ENCODE measurements at places on chromosomes 13 and 19.
A peak's percentile ranks its signal among the peaks of the same experiment; 100 is the strongest.

GRCh38 chr19:45766296-45766868, 2.7 kb downstream of the SIX5 start:
- DNase-seq: no peak

GRCh38 chr13:35945368-35945767, 185.8 kb downstream of the DCLK1 start:
- DNase-seq: no peak

GRCh38 chr13:51330791-51331190, 8.7 kb upstream of the SERPINE3 start:
- no peak for DNase-seq

GRCh38 chr13:75938811-75939560, 302.9 kb downstream of the LMO7 start:
- DNase-seq: no peak

DNA sequence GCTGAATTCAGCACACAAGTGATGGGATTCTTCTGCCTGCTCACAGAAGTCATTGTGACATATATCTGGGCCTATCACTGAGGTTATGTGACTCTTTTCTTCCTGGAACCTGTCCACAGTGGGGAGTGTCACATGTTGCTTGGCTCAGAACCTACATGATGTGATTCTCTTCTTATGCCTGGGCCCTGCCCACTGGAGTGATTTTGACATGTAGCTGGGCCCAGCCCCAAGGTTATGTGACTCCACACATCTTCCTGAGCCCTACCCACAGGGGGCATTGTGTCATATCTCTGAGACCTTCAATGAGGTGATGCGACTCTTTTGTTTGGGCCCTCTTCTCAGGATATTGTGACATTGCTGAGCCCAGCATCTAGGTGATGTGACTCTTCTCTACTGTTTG, 17.4 kb upstream of the ZNF429 start:
- DNase-seq: no peak

DNA sequence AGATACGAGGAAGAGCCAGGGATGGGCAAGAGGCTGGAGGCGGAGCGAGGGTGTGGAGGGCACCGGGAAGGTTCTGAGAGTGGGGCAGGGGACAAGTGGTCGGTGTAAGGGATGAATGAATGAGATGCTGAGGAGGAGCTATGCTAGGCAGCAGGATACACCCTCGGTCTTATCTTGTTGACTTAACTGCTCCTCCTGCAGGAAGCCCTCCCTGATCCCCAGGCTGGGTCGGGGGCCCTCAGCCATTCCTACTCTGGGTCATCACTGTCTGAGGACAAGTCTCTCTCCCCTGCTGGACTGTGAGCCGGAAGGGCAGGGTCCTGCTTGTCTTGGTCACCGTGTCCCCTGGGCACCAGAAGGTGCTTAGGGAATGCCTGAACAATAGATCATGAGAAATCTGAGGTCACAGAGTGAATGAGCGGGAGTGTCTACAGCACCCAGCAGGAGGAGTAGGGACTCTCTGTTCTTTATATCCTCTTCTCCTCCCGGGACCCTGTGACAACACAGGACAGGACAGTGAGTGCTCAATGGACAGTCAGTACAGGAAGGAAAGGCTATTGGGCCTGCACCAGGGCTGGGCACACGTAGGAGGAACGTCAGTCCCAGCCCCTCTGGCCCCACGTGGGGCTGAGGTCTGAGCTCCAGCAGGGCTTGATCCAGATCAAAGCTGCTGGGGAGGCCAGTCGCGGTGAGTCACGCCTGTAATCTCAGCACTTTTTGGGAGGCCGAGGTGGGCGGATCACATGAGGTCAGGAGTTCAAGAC, 6.5 kb downstream of the NKPD1 start:
- DNase-seq: no peak

DNA sequence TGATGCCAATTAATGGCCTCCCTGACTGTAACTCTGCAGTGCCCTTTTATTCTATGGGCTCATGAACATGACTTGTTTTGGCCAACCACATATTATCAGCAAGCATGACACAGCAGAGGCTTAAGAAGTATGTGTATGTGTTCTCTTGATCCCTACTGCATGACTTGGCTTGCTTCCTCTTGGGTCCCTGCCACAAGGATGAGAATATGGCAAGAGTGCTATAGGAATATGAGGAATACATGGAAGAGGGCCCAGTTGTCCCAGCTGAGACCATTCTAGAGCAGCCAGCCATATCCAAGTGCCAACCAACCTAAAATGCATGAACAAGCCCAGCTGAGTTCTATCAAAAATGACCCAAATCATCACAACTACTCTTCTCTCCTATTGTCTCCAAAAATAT, 576.7 kb upstream of the PCDH9 start:
- DNase-seq: no peak

DNA sequence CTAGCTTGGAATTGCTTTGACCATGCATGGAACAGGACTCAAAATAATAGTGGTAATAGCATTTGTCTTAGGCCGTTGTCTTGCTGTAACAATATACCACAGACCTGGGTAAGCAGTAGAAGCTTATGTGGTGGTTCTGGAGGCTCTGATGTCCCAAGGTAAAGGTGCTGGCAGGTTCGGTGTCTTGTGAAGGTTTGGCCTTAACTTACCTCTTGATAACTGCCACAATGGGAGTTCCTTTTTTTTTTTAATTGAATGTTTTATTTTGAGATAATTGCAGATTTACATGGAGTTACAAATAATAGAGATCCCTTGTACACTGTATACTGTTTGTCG, 5.8 kb downstream of the RPL21 start:
- DNase-seq: no peak

DNA sequence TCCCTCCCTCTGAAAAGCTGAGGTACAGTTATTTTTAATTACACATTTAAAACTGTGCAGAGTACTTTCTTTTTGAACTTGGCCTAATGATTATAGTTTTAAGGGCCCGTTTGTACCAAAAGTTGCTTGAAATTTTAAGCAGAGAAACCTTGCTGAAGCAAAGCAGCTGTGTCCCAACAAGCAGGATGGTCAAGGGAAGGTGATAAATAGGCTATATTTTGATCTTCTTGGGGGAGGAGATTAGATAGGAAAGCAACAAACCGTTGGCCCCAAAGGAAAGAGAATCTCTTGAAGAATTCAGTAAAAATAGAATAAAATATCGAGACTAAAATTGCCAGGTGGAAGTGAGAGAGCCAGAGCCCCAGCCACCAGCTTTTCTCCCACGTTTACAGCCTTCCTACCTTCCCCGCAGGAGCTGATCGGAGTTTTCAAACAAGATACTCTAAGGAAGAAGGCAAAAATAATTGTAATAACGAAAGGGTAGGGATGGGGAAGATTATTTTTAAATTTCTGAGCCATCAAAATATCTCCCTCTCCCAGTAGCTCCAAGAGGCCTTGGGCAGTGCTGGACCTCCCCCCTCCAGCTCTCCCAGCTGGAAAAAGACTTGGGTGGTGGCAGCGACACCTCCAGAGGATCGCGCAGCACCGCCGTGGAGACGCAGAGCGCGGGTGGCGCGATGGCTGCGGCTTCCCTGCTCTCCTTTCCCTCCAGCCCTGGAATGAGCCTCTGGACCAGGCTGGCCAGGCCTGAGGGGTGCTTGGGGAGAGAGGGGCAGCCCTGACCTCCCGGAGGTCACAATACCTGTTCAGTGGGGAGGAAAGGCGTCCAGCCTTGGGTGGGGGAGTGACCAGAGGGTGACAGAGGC, 5.8 kb downstream of the ZIC2 start:
- DNase-seq: no peak

DNA sequence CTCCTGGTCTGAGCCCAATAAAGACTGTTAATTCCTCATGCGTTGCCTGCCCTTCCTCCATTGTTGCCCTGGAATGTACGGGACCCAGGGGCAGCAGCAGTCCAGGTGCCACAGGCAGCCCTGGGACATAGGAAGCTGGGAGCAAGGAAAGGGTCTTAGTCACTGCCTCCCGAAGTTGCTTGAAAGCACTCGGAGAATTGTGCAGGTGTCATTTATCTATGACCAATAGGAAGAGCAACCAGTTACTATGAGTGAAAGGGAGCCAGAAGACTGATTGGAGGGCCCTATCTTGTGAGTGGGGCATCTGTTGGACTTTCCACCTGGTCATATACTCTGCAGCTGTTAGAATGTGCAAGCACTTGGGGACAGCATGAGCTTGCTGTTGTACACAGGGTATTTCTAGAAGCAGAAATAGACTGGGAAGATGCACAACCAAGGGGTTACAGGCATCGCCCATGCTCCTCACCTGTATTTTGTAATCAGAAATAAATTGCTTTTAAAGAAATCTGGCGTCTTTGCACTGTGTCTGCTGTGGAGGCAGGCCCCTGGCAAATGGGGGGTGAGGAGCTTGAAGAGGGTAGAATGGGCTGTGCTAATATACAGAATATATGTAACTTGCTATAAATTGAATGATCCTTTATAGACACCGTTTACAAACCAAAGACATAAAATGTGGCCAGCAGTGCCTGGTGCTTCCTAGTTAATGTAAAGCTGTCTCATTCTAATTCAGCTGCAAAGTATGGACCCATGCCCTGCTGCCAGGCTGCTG, 4.2 kb upstream of the RPS11 start:
- DNase-seq: no peak

GRCh38 chr19:16067205-16067938, 8.9 kb upstream of the TPM4 start:
- no peak for DNase-seq

GRCh38 chr13:90594681-90595080, 752.8 kb upstream of the MIR17HG start:
- no peak for DNase-seq

DNA sequence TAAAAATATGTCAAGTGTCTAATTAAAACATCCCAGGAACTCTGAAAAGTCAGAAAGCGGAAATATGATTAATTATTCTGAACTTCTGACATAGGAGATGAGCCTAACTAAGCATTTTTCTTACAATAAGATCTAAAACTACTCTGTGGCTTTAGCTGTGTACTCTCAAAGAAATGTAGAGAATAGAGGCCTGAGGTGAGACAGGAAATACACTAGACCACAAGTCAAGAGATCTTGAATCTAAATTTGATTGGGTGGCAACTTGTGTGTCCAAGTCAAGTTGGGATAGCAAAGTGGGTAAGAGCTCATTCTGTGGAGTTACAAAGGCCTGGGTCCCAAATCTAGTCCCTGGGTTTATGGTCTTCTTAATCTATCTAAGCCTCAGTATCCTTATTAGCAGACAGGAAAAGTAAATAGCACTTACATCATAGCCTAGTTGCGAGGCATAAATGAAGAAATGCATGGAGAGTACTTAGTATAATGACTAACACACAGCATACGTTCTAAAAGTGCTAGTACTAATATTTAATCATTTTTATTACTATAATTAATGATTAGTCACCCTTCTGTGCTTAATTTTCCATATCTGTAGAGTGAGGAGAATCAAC, 9.4 kb upstream of the LRRC63 start:
- DNase-seq: peak; percentile 60

- no peak for DNase-seq
Measured at GRCh38 chr13:37202264-37202663, 96.8 kb upstream of the CSNK1A1L start.

All from CD4-positive, alpha-beta T cell treated with Interleukin-17A for 1 hour (primary cell).